Activated CD8-positive, alpha-beta T cell treated with anti-CD3 and anti-CD28 coated beads, Interleukin-2, amount 10 ng/mL, durations not matched to agents 7 days and 5 days (primary cell): ENCODE measurements at places on chromosomes 2 and 18.

DNA sequence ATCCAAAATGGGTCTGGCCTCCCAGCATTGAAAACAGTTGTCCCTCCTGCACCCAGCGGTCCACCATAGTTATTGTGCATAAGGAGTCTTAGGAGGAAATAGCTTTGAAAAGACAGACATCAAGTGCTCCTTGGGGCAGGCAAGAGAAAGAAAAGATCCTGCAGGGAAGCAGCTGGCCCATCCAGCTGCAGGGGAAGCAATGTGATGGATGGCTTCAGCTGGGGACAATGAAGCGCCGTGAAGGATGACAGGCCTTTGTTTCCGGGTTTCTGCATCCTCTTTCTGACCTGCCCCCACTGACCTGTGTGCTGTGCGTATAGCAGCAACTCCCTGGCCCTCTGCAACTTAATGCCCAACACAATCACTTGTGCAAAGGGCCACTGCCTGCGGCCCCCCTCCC, 142.9 kb upstream of the NCKAP5 start:
- no peak for DNase-seq
- H3K27me3 ChIP-seq, result no peaks in the 10 kb centered on the region
- no peaks in the 10 kb centered on the region for H3K36me3 ChIP-seq

- peaks cover 6% of the 10 kb centered on the region for H3K36me3 ChIP-seq
- DNase-seq, result no peak
- H3K27me3 ChIP-seq, result no peaks in the 10 kb centered on the region
- no peak overlapping the region for H3K4me3 ChIP-seq
- peaks cover 27% of the 10 kb centered on the region for H3K4me1 ChIP-seq
Observed at GRCh38 chr2:20363578-20363977, 12.9 kb upstream of the PUM2 start.

DNA sequence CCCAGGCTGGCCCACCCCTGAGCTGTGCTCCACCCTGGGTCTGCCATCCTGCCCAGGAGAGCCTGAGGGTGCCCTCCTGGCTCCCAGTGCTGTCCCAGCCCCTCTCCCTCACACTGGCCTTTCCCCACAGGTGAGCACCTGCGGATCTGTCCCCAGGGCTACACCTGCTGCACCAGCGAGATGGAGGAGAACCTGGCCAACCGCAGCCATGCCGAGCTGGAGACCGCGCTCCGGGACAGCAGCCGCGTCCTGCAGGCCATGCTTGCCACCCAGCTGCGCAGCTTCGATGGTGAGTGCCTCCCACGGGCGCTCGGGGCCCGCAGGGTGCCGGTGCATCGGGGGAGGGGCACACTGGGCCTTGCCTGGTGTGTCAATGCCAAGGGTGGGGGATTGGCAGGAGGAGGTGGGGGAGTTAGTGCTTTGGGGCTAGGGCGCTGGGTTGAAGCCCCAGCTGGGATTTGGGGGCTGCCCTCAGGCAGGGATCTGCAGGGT, 23.5 kb downstream of the GPC1 start:
- peaks cover 24% of the 10 kb centered on the region for H3K27me3 ChIP-seq
- H3K4me1 ChIP-seq, result peaks cover 3% of the 10 kb centered on the region
- H3K27ac ChIP-seq, result no peak overlapping the region
- no peak for DNase-seq
- no peaks in the 10 kb centered on the region for H3K36me3 ChIP-seq

GRCh38 chr18:61612517-61612916, 279.3 kb downstream of the CDH20 start:
- no peak for DNase-seq
- H3K27ac ChIP-seq, result no peak overlapping the region
- H3K4me3 ChIP-seq, result no peak overlapping the region

- H3K4me1 ChIP-seq, result peaks cover 25% of the 10 kb centered on the region
- no peak for DNase-seq
- H3K36me3 ChIP-seq, result no peaks in the 10 kb centered on the region
- no peak overlapping the region for H3K4me3 ChIP-seq
Observed at GRCh38 chr2:46748735-46749531, 166.7 kb downstream of the MCFD2 start.

DNA sequence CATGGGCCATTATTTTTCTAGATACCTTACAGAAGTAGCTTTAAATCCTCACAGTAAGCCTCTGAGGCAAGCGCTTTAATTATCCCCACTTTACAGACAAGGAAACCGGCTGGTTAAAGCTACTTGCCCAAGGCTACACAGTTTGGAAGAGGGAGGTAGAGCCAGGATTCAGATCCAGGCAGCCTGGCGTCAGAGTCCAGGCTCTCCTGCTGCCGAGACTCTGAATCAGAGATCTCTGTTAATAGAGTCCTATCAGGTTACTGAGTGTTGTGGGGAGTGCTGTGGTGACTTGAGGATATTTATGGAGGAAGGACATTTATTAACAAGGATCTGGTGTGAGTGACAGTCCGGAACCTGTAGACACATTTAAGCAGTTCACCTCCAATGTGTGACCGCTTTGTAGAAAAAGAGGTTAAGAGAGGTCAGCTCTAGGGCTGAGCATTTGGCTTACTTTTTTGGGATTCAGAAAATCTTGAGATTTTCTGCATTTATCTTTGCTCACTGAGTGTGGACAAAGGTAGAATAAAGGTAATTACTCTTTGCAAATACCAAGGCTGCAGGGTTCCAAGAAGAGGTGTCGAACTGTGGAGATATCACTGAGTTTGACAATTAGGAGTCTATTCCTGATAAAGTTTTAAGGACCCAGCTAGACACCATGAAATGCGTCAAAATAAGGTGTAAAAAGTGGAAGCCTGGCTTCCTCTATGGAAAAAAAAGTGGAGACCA, 1.6 kb upstream of the CEP192 start:
- H3K4me1 ChIP-seq, result peaks cover 17% of the 10 kb centered on the region
- H3K4me3 ChIP-seq, result peak overlapping the region; percentile 97
- peak overlapping the region; percentile 96 for H3K27ac ChIP-seq
- peak; percentile 18 for DNase-seq

GRCh38 chr2:102301867-102302362, 9.4 kb upstream of the IL1RL1 start:
- H3K4me1 ChIP-seq, result peaks cover 36% of the 10 kb centered on the region
- peak overlapping the region; percentile 65 for H3K27ac ChIP-seq
- H3K4me3 ChIP-seq, result peak overlapping the region; percentile 32
- H3K36me3 ChIP-seq, result no peaks in the 10 kb centered on the region

DNA sequence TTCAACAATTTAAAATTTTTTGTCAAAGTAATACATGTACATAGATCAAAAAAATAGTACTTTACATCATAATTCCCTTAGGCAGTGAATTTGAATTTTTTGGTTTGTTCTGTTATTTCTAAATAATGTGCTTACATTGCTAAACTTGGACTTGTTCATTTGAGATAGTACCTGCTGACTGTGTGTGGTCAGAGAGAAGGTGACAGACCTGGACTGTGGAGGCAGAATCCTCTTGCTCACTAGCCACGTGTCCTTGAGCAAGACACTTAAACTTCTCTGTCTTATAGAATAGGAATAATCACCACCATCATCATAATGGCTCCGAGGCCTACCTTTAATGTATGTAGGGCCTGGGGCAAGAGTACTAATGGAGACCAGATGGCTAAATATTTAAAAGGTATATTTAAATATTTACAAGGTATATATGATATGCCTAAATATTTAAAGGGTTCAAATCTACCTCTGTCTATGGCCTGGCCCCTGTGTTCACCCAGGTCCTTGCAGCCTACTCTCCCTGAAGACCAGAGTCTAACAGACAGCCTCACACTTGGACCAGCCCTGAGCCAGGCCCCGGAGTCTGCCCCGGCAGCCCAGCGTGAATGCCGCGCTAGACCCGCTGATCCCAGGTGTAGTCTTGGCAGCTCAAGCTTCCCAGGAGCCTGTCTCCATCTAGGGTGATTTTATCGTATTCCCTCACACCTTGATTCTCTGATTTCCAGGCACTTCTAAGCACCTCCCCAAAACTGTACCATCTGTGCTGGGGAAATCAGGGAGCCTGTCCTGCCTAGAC, 33.5 kb downstream of the ZNF532 start:
- no peak for DNase-seq
- no peaks in the 10 kb centered on the region for H3K36me3 ChIP-seq
- H3K27ac ChIP-seq, result no peak overlapping the region
- H3K4me1 ChIP-seq, result peaks cover 14% of the 10 kb centered on the region
- peaks cover 18% of the 10 kb centered on the region for H3K27me3 ChIP-seq
- no peak overlapping the region for H3K4me3 ChIP-seq

- H3K4me1 ChIP-seq, result no peaks in the 10 kb centered on the region
- DNase-seq, result no peak
- no peak overlapping the region for H3K4me3 ChIP-seq
- no peaks in the 10 kb centered on the region for H3K36me3 ChIP-seq
- no peak overlapping the region for H3K27ac ChIP-seq
- no peaks in the 10 kb centered on the region for H3K27me3 ChIP-seq
Observed at GRCh38 chr2:48132271-48132625, 225.9 kb upstream of the FBXO11 start.

- H3K27ac ChIP-seq, result no peak overlapping the region
- H3K27me3 ChIP-seq, result peaks cover 7% of the 10 kb centered on the region
- DNase-seq, result no peak
- H3K36me3 ChIP-seq, result no peaks in the 10 kb centered on the region
Observed at GRCh38 chr18:295756-296490, 28.1 kb upstream of the THOC1 start.

DNA sequence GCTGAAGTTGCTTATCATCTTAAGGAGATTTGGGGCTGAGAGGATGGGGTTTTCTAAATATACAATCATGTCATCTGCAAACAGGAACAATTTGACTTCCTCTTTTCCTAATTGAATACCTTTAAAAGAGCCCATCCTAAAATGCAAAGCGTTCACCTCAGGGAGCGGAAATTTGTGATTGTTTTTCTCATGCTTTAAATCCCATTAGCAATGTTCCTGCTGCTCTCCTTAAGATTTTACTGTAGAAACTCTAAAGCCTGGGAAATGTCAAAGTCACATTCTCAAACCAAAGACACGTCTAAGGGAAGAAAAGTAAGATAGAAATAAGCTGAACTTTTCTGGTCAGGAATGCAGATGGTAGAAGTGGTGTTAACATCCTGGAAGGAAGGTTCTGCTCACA, 285.8 kb upstream of the MAP2 start:
- no peaks in the 10 kb centered on the region for H3K36me3 ChIP-seq
- H3K27ac ChIP-seq, result no peak overlapping the region
- no peak for DNase-seq

DNA sequence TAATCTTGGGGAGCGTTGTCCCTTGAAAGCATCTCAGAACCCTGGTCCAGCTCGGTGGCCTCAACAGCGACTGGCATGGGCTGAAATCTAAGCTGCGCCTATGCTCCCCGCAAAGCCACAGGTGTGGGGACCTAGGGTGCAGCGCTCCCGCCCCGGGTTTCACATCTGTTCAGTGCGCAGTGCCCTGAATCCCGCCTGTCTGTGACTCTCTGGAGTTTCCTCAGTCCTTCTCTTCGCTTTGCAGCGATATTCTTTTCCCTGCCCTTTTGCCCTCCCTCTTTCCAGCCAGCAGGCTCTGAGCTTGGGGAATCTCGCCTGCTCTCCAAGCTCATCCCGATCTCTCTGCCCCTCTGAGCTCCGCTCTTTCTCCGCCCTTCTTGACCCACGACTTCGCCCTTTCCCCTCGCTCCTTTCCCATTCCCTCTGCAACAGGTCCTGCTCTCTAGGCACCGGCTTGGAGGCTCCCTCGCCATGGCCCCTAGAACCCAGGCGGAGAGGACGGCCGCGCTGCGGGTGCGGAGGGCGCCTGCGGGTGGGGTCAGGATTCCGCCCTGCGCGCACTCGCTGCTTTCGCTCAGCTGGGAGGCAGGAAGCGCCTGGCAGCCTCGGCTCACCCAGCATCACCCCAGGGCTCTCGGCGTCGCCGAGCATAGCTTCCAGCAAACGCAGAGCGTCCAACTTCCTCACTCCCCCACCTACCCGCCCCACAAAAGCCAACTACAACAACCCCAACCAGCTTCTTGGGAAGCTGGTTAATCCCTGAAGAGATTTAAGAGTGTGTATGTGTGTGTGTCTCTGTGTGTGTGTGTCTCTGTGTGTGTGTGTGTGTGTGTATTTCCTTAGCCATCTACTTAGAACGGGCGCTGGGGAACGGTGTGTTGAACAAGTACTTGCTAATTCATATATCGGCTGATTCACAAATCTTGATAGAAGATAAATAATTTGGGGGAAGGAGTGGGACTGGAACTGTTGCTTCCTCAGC, 1.1 kb downstream of the GRP start:
- H3K4me1 ChIP-seq, result peaks cover 2% of the 10 kb centered on the region
- H3K27ac ChIP-seq, result no peak overlapping the region
- H3K4me3 ChIP-seq, result no peak overlapping the region
- H3K27me3 ChIP-seq, result peaks cover 68% of the 10 kb centered on the region
- DNase-seq, result no peak

GRCh38 chr2:122412360-122412759, 656.9 kb downstream of the TSN start:
- H3K27me3 ChIP-seq, result no peaks in the 10 kb centered on the region
- DNase-seq, result no peak
- H3K36me3 ChIP-seq, result no peaks in the 10 kb centered on the region
- no peak overlapping the region for H3K27ac ChIP-seq
- H3K4me3 ChIP-seq, result no peak overlapping the region
- no peaks in the 10 kb centered on the region for H3K4me1 ChIP-seq
